ENCODE measurements at places on chromosomes 7 and 10.

DNA sequence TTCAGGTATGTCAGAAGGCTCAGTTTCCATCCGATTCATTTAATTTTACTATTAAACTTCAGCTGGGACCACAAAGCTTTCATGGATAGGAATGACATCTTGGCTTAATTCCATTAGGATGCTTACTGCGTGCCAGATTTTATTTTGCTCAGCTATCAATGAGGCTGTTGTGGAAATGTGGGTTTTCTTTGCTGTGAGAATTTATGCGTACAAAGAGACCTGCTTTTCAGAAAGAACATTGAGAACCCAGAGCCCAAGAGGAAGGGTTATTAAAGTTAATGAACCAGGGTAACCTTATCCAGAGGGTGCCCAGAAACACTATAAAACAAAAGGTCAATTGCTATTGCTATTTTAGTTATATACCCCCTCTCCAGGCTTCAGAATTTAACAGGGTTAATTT is 98.3 kb downstream of the MKLN1 start:
- DNase-seq: no peak

DNA sequence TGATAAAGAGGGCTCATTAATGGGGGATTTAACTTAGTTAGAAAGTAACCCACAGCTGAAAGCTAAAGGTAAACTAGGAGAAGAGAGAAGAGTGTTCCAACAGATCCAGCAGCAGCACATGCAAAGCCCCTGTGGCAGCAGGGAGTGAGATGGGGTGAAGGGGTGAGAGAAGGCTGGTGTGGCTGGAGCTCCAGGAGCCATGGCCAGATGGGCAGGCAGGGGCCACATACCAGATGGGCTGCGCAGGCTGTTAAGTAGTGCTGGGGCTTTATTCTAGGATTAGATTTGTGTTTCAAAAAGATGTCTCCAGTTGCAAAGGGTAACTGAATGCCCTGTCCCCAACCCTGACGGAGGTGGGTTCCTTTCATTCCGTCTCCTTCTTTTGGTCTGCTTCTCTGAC is 33.2 kb downstream of the HIF1AN start:
- DNase-seq: no peak

- no peak for DNase-seq
These were observed 8.1 kb downstream of the ZNF32 start for GRCh38 chr10:43640603-43641002.

- DNase-seq: no peak
These were observed 11.1 kb upstream of the ARID5B start for GRCh38 chr10:61890430-61890829.

GRCh38 chr7:30240106-30240800 is 44.1 kb upstream of the ZNRF2 start:
- DNase-seq: peak; percentile 15

- no peak for DNase-seq
These were observed 116.7 kb downstream of the COL28A1 start for GRCh38 chr7:7418997-7419396.

- DNase-seq: no peak
These were observed 29.1 kb downstream of the WDR37 start for GRCh38 chr10:1085258-1085657.

DNA sequence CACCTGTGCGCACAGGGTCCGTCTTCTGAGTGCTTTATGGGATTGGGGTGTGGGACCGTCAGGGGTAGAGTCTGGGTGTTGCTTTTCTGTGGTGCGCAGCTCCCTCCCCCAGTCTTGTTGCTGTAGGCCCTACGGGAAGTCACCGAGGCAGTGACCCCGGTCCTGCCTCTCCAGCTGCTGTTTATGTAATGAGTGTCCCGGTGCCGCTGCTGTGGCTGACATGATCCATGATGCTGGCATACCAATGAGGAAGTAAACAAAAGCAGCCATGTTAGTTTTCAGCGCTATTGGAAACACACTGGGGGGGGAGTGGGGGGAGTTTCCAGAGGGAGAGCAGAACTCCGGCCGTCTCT is 1.1 kb downstream of the TRIM8 start:
- no peak for DNase-seq

DNA sequence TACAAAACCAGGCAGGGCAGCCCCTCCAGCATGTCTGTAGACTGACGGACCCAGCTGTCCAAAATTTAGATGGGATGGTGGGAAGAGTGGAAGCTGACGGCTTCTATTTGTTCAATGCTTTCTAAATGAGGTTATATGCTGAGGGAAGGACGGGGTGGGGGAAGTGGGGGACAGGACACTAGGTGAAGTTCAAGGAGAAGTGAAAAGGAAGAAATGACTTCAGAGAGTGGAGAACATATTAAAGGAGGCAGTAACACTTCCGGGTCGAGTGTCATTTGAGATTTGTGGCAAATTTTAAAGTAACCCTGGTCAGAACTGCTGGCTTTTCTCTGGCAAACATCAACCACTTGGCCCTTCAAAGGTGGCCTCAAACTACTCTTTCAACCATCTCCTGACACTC is 9.4 kb downstream of the PIP4K2A start:
- no peak for DNase-seq

DNA sequence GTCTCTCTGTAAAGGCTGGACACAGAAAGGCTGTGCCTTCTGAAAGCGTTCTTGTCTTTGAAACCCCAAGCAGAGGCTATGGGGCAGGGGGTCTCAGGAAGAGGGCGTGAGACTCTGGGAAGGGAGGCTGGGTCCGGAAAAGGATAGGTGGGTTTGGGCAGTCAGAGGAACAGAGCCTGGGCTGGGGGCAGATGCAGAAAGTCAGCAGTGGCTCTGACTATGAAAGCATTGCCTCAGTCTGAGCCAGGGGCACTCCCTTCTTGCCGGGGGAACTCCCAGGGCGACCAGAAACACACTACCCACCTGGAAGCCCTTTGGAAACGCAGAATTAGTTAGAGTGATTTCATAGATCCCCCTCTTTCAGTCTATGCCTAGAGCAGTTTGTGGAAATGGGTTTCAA is 72.0 kb downstream of the VWA2 start:
- DNase-seq: no peak

DNA sequence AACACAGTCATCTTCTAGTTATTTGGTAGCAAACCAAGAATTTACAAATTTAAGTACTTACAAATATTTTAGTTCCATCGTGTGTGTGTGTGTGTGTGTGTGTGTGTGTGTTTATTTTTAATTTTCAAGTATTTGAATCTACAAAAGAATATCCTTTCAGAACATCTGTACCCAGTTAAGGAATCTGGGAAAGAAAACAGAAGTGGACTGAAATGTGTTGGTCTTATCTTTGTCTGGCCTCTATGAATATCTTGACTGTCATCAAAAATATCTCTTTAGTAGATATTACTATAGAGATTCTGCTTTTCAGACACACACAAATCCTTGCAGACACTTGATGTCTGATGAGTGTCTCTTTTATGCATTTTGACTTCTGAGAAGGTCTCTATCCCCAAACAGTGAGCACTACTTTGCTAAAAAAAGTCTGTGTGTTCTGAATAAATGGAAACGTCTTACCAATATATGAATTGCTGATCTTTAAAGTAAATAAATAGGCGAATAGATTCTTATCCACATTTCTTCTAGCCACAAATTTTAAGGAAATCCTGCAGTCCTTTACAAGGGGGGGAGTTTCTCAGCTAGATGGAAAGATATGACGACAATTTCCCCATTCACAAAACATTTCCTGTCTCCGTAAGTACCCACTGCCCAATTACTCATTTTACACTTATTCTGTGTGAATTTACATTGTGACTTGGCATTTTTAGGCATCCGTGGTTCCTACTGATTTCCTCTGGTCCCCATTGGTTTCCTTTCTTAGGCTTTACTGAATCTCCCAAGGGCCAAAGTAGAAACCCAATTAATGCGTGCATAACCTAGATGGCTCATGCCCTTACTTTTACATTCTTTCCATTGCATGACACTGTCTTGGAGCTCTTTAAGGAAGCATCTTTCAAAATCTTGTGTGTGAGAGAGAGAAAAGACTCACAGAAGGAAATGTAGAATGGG is 36.0 kb downstream of the NRCAM start:
- DNase-seq: peak; percentile 2

DNA sequence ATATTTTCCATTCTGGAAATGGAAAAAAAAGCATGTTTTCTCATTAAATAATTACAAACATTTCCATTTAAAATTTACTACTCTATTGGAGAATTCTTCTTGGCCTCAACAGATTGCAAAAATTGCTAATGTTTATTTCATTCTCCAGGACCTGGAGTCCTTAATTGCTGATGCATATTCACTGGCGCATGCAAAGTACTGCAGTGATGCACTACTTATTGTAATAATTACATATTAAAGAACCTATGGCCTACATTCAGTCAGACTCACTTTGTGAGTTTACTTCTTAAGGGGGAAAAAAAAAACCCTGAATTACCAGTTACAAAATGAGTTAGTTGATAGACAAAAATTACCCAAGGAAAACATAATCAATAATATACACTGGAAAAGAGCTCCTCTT is 391.0 kb upstream of the LRRTM3 start:
- DNase-seq: no peak

DNA sequence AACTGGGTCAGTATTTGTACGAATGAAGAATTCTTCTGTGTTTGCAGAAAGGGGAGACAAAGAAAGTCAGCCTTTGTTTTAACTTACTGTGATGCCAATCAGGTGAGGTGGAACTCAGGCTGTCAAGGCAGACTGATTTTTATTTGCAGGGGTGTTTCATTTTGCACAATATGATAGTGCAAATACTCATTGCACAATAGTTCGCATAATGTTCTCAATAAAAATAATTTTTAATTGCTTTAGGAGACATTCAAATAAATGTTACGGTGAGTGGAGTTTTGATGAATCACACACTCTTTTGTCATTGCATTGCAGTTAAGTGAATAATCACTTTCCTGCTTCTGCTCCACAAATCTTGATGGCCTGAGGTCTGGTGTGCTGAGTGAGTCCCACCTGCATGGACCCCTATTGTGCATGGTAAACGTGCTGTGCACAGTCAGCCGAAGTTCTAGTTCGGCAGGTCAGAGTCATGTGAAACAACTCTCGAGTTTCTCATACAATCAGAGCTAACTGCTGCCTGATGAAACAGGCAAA is 141.3 kb upstream of the FZD8 start:
- DNase-seq: no peak

DNA sequence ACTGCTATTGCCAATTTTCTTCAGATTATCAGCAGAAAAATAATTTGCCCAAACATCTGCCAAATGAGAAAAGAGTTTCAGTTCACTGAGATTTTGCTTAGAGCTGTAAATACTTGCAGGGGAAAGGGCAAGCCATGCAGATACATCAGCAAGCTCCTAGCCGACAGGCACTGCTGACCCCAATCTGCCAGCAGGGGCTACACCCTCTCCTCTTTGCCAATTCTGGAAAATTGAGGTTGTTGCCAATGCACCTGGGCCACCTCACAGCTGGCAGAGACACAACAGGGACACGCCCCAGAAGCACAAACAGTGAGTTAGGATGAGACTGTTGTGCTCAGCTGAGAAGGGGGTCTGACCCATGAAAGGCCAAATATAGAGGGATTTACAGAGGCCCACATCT is 129.5 kb upstream of the MYO3A start:
- no peak for DNase-seq

DNA sequence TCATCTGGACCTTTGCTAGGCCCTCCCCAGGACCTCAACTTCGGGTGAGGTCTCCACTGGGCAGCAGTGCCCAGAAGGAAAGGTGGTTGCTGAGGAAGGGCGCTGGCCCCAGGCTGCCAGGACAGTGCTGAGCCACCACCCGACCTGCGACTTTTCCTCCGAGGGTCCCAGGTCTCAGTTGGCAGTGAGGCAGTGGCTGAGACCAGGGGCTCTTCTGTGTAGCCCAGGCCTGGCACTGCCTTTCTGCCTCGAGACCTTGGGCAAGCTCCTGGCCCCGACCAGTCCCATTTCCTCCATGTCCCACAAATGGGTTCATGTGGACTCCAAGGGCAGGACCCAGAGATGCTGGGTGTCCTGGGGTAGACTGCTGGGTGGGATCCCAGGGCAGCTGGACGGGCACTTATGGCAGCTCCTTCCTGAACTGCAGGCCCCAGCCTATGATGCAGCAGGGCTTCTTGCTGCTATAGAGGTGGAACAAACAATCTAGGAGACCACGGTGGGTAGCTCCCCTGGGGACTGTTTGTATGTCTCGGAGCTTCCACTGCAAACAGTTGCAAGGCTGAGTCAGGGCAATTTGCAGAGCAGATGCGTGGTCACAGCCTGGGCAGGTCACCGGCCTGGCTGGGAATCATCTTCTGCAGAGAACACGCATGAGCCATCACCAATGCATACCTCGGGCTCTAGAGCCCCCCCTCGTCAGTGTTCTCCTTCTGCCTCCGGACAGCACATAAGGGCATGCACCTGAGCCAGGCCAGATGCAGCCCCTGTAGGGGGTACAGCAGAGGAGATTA is 17.9 kb upstream of the LRRC18 start:
- DNase-seq: no peak

DNA sequence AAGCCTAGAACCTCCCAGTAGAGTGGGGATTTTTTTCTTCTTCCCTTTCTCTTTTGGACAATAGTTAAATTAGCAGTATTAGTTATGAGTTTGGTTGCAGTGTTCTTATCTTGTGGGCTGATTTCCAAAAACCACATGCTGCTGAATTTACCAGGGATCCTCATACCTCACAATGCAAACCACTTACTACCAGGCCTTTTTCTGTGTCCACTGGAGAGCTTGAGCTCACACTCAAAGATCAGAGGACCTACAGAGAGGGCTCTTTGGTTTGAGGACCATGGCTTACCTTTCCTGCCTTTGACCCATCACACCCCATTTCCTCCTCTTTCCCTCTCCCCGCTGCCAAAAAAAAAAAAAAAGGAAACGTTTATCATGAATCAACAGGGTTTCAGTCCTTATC is 5.4 kb downstream of the OPN1SW start:
- DNase-seq: no peak

GRCh38 chr7:155782466-155782865 is 29.8 kb downstream of the SHH start:
- DNase-seq: no peak

DNA sequence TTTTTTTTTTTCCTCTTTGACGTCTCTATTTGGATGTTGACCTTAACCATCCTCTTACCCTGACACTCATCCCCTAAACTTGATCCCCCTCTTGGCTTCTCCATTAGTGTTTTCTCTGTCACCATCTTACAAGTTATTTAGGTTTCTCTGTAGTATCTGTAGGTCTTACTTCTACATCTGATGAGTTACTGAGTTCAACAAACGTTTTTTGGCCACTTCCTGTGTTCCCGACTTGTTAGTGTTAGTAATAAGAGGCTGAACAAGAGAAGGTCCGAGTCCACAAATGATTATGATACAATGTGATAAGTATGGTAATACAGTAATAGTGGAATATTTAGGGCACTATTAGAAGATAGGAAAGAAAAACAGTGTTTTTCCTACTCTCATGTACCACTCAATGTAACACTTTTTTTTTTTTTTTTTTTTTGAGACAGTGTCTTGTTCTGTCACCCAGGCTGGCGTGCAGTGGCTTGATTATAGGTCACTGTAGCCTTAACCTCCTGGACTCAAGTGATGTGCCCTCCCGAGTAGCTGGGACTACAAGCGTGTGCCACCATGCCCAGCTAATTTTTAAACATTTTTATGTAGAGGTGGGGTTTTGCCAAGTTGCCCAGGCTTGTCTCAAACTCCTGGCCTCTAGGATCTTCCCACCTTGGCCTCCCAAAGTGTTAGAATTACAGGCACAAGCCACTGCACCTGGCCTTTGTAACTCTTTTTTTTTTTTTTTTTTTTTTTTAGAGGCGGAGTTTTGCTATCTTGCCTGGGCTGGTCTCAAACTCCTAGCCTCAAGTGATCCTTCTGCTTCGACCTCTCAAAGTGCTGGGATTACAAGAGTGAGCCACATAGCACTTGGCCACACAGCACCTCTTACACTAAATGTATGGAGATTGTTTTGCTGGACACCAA is 12.5 kb downstream of the CCSER2 start:
- DNase-seq: no peak

GRCh38 chr7:43758029-43758821 is at the start of gene BLVRA:
TSS of gene BLVRA (plus strand) at chr7:43758680. CDS start at chr7:43771159, 12,479 bp downstream.
- peak; percentile 16 for DNase-seq

GRCh38 chr7:138934861-138935260 is 46.3 kb downstream of the KIAA1549 start:
- no peak for DNase-seq

All from stromal cell of bone marrow (primary cell).